ENCODE measurements at places on chromosomes 7 and 10. TPM values are rescaled to one million over a fixed set of nuclear protein-coding genes. Genes with fewer than 3 reads are reported as not detected.

MTURN gene
- 52.5 TPM for total RNA-seq

SUN3 gene
- total RNA-seq = not detected

DNA sequence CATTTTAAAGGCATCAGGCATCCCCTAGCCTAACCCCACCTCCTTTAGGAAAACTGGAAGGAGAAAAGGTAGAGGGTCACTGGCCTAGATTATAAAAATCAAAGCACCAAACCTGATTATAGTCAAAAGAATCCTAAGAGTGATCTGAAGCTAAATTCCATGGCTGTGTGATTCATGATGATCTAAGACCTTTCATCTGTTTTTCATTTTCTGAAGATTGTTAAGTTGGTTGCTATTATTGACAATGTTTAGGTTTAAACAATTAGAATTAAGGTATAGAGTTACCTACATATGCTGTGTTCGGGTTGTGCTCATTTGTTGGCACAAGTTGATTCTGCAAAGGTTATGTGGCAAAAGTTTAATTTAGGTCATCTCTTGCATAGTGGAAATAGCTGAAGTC is 148.7 kb downstream of the BICC1 start:
- peak; percentile 26 for DNase-seq

DNA sequence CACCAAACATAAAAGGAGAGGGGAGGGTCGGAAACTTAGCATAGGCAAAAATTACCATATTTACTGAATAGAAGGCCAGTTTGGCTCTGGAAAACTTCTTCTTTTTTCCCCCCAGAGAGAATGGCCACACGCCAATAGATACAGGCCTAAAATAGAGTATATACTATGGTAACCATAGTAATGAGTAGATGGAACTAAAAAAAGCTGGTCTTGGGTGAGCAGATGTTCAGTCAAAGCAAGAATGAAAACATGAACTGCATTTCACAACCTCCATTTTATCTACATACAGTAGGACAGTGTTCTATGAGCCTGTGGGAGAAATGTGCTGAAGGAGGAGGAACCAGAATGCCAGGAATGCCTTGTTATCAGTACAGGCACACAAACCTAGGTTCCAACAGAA is 141.7 kb upstream of the SEMA3A start:
- DNase-seq = no peak
